ENCODE measurements at places on chromosomes 4 and X.

GRCh38 chr4:86452422-86452891 is 92.6 kb upstream of the MAPK10 start:
- DNase-seq: no peak

- no peak for DNase-seq
Measured at GRCh38 chr4:142226014-142226413, 589.6 kb downstream of the IL15 start.

GRCh38 chrX:86016139-86016538 is 31.2 kb downstream of the CHM start:
- DNase-seq: no peak

DNA sequence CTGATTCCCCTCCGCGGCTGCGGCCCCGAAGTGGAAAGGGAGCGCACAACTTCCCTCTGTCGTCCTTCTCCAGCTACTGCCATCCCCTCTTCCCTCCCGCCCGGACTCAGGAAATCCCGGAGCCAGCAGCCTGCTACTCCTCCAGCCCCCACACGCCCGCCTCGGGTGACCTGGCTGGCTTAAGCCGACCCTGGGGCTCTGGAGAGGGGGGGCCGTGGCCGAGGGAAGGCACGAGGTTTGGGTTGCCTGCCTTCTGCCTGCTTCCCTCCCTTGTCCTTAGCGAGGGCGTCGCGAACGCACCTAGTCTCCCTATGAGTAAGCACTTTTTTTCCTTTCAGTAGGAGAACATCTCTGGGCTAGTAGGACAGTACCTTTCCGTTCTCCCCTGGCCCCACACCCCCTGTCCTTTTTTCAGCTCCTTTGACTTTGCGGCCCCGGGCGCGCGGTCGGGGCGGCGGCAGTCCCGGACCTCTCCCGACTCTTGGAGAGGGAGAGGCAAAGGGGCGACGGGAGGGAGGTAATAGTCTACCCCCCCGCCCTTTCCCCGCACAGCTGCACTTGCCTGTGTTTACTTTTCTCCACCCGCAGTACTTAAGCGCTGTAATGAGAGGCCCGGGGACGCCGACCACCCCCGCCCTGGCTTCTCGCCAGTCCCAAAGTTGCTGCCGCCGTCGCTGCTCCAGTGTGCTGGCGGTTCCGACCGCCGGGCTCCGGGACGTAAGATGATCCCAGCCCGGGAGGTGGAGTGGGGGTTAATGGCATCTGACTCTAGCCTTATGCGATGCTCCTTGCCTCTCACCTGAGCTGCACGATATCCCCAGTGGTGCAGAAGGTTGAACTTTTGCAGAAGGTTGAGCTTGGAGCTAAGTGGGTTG is 868 bp downstream of the PLS3 start:
- no peak for DNase-seq

DNA sequence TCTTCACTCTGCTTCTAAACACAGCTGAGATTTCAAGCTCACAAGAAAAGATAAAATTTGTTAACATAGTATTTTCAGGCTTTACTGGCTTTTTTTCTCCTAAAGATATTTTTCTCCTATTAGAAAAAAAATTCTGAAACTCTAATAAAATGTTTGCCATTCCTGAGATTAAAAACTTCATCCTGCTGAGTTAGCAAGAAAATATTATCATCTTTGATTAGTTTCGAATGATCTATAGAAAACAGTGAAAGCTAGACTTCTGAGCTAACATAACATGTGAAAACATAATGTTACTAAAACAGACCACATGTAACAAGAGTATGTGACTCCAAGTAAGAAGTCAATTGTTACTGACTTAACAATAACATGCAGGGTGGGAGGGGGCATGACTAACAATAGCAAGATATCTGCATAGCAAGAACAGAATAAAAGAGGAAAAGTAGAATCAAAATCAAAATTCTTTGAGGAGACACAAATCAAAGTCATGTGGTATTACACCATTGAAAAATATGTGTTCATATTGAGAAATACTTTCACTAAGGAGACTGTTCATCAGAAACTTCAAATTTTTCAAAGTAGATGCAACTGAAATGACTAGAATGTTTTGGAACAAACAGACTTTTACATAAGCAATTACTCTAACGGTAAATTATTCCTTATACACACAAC is 14.5 kb downstream of the TBCK start:
- DNase-seq: no peak

- DNase-seq: peak; percentile 69
Measured at GRCh38 chr4:184762100-184762499, 28.2 kb upstream of the CENPU start.

GRCh38 chrX:98501426-98501825 is 1617.7 kb downstream of the RPA4 start:
- DNase-seq: no peak

DNA sequence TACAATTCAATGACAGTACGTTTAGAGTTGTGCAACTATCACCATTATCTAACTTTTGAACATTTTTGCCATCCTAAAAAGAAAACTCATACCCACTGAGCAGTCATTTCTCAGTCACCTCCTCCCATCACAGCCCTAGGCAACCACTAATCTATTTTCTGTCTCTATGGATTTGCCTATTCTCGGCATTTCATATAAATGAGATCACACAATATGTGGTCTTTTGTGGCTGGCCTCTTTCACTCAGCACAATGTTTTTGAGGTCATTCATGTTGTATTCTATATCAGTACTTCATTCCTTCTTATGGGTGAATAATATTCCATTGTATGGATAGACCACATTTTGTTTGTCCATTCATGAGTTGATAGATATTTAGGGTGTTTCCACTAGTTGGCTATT is 103.0 kb downstream of the PPEF1 start:
- no peak for DNase-seq

DNA sequence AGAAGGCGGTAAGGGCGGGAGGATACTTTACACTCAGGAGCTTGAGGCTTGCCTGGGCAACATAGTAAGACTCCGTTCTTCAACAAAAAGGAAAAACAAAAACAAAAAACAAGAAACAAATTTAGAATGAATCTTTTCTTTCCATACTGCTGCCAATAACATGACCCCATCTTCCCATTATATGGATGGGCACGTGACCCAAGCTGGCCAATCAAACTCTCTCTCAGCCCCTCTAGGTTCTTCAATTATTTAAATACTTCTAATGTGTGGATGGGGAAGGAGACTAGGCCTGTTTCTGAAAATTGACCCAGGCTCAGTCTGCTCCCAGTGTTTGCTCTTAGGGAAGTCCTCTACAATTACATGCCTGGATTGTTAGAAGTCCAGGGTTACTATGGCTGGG is 22.2 kb upstream of the ATP6AP2 start:
- DNase-seq: no peak

GRCh38 chrX:48025561-48025960 is 18.8 kb downstream of the SPACA5 start:
- peak; percentile 75 for DNase-seq

DNA sequence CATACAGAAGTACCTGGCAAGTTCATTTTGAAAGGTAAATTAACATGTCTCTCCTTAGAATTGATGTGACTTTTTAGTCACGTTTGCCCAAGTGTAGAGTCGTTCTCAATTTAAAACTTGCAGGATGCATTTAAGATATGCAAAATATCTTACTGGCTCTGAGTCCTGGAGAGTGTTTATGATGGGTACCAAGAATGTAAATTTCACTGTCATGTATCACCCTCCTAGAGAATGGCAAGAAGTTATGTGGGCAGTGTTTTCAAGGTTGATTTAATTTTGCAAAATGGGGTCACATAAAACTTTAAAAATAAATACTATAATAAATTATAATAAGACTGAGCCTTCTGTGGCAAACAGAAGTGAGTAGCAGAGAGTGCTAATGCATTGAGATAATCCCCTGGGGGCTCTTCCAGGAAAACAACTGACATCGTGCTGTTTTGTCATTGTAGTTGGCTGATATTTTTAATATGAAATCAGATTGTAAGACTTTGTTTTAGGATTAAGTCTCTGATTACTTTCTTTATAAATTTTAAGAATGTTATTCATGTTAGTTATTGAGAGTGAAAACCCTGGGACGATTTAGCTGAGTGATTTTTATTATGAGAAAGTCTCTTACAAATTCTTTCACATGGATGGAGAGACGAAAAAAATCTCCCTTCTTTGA is 103.0 kb downstream of the AFF1 start:
- no peak for DNase-seq
